ENCODE measurements at places on chromosomes 7 and 10. TPM values are rescaled to one million over a fixed set of nuclear protein-coding genes. Genes with fewer than 3 reads are reported as not detected.

The ZNF736 gene
- total RNA-seq: 0.15 TPM

The NPSR1 gene
- not detected for total RNA-seq

The ANKRD61 gene
- 0.17 TPM for total RNA-seq

The TMEM72 gene
- not detected for total RNA-seq

The GRID2IP gene
- 3.2 TPM for total RNA-seq

The TWIST1 gene
- 0.86 TPM for total RNA-seq

The TMEM229A gene
- total RNA-seq: not detected

DNA sequence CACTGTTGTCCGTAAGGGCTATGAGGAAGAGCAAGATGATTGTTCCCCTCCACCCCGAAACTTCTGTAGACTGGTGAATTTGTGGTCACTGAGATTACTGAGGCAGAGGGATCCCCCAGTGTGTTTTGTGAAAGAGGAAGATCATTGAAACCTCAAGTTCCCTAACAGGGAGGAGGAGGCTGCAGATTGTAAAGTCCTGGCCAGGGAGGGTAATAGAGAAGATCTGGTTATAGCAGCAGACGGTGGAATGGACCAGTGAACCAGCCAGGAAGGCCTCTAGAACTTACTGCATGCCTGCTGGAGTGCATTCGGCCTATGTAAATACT lies 31.1 kb downstream of the LMTK2 start:
- no peak for DNase-seq

GRCh38 chr10:7534480-7534852 lies 123.6 kb upstream of the SFMBT2 start:
- no peak for DNase-seq

DNA sequence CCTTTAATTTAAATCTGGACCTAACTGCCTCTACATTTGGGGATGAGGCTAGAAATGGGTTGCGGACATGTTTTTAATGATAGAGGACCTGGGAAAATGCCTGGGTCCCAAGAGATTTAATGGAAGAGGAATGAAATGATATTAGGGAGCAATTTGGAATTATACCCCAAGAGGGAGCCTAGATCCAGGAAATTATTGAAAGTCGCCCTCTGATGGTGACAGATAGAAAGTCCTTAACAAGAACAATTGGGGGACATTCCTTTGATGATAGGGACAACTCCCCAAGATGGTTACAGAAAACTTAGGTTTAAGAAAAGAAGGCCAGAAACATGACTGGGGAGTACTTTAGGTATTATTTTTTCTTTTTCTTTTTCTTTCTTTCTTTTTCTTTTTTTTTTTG lies 9.5 kb upstream of the TSGA13 start:
- peak; percentile 46 for DNase-seq

DNA sequence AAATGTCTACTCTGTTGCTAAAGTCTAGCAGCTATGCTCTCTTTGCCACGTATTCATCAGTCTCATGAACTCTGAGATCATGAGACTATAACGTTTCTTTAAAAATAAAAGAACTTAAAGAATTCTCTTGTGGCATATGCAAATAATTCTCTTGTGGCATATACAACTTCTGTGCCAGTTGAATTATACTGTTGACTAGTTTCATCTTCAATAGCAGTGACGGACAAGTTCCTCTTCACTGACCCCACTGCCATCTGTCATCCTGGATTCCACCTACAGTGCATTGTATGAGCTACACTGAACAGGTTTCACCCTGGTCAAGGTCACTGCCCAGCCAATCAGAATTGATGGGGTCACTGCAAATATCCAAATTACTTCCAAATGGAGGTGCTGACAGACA lies 88.2 kb downstream of the CD36 start:
- DNase-seq: no peak

- no peak for DNase-seq
Measured at GRCh38 chr7:150380463-150380862, 1.3 kb downstream of the ZNF775 start.

GRCh38 chr7:27923642-27923980 lies 183.6 kb downstream of the TAX1BP1 start:
- DNase-seq: no peak

DNA sequence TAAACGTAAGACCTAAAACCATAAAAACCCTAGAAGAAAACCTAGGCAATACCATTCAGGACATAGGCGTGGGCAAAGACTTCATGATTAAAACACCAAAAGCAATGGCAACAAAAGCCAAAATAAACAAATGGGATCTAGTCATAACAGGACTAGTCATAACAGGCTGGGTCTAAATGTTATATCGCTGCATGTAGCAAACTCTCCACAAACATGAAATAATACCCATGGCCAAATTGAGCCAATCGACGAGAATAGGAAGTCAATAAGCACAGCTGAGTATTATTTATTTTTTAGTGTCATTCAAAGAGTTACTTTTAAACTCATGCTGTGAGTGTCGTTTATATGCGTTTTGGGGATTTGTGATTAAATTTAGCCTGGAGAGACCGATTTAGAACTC lies 225.1 kb downstream of the TFEC start:
- DNase-seq: no peak

DNA sequence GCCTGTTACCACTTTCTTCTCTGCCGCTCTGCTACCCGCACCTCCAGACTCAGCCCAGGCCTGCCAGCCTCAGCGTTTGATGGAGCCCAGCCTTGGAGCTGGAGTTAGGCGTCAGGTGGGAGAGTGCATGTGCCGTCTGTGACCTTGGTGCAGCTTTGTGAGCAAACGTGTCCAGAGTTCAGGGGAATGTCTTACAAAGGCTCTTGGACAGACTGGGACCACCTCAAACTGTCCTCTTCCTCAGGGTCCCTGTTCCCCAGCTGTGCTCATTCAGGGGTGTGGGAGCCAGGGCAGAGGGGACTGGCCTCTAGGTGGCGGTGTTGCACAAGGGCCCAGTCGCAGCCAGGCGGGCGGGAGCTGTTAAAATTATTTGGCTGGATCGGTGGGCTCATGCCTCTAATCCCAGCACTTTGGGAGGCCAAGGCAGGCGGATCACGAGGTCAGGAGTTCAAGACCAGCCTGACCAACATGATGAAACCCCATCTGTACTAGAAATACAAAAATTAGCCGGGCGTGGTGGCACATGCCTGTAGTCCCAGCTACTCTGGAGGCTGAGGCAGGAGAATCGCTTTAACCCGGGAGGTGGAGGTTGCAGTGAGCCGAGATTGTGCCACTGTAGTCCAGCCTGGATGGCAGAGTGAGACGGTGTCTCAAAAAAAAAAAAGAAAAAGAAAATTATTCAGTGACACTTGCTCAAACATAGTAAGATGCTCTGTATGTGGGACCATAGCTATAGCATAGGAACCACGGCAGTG lies 89.2 kb downstream of the ADCY1 start:
- peak; percentile 7 for DNase-seq

GRCh38 chr10:24882047-24882698 lies 70.2 kb downstream of the PRTFDC1 start:
- no peak for DNase-seq

- no peak for DNase-seq
Measured at GRCh38 chr7:91357901-91358300, 93.7 kb downstream of the FZD1 start.

Measured in HCT116 (cell line).